Hematopoietic multipotent progenitor cell treated with erythropoietin and hydrocortisone succinate and interleukin-3 and kit ligand, for 6 days (in vitro differentiated cells): ENCODE measurements at places on chromosomes 5 and 9.
A peak's percentile ranks its signal among the peaks of the same experiment; 100 is the strongest.

GRCh38 chr9:98781588-98782383 is 14.6 kb downstream of the ANKS6 start:
- no peak for DNase-seq

DNA sequence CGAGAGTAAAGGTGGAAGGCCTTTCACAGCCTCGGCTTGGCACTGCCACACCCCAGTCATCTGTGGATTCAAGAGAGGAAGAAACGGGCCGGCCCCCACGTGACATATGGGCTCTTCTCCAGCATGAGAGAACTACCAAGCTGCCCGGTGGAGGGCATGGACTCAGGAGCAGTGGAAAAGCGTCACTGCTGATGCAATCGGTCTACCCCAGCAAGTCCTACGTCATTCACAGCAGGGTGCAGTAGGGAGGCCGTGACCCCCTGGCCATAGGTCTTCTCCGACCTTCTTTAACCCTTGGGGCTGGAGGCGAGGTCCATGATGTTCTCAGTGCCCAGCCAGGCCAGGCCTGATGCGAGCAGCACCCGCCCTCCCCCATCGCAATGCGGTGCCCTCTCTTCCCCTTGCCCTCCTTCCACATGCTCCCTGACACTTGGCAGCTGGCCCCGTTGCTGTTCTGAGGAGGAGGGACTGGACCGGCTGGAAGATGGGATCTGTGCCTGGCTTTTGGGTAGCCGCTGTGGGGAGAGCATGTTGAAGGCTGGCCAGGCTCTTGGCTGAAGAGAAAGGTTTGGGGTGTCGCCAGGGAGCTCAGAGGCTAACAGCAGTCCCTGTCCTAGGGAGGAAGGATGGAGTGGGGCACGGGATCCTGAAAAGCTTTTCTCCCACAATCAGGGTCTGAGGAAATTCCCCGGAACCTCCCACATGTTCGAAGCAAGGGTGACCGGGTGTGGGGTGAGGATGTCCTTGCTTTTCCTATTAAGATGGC is 89.8 kb downstream of the LIFR start:
- DNase-seq = no peak

DNA sequence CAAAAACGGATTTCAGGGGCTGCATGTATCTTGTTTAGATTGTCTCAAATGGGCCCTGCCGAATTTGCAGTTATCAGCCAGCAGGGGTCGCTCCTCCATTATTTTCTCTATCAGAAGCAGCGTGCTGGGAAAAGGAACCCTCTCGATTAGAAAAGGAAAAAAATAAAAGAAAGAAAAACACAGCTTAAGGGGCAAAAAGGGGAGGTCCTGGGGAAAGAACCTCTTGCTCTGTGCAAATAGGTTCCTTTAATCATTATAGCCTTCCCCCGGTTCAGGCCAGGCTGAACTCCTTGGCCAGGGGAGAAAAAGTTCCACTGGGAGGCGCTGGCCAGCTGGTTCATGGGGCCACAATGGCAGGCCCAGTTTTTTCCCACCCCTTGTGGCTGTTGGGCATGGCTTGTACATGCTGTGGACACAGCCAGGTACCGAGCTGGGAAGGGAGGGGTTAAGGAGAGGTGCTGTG is 25.0 kb upstream of the CAPSL start:
- peak; percentile 47 for DNase-seq

DNA sequence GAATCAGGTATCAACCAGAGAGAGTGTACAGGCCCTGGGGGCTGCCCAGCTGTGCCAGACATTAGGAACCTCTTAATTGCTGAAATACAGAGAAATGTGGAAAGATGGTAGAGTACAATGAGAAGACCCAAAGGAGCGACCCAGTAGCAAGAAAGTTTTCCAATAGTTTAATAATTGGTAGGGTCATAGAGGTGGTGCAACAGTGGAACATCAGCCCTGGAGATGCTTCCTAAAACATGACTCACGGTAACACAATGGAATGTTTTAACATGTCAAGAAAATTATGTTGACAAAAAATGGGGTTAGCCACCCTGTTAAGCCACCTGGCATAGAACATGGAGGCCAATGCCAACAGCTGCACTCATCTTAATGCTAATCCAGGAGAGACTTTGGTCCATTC is 284.1 kb downstream of the ELAVL2 start:
- no peak for DNase-seq

DNA sequence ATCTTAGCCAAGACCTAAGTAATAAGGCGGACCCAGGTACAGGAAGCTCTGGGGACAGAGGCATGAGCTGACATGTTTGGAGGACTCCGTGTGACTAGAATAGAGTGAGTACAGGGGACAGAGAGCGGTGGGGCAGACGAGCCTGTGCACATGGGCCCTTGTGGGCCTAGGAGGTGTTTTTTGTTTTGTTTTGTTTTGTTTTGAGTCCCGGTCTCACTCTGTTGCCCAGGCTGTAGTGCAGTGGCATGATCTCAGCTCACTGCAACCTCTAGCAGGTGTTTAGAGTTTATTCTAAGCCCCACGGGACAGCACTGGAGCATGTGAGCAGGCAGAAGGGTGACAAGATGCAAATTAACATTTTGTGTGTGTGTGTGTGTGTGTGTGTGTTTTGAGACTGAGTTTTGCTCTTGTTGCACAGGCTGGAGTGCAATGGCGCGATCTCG is 3.1 kb upstream of the EEIG1 start:
- no peak for DNase-seq

DNA sequence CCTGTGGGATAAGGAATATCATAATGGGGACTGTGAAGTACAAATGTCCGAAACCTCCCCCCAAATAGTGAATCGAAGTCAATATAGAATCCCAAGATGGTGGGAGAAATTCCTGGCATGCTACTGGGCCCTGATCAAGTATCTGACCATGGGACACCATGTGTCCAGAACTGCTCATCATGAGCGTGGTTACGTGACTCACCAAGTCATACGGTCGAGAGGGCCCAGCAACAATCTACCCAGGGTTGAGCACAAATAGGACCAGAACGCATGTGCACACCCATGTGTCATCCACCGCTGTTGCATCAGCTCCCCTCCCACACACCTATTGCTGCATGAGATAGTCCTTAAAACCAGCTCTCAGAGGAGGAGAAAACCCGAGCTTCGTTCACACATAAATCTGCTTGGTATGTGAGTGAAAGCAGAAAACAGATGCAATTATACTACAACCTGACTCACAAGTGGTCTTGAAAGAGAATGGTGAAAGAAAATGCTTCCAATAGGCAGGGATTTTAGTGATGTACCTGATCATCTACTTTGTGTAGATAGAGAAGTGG is 353.2 kb downstream of the CWC27 start:
- DNase-seq = no peak

GRCh38 chr5:67530609-67531255 is 334.1 kb upstream of the CD180 start:
- no peak for DNase-seq

DNA sequence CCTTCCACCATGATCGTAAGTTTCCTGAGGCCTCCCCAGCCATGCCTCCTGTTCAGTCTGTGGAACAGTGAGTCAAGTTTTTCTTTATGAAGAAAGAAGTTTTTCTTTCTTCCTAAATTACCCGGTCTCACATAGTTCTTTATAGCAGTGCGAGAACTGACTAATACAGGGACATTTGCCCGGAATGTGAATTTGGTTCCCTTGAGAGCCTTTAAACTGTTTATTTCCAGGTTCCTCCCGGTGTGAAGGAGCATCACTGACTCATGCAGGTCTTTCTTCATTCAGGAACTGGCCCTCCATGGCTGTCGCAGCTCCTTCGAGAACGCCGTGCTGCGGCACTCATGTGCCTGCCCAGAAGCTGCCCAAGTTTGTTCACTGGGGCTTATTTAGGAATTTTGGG is 87.7 kb downstream of the PTCH1 start:
- no peak for DNase-seq

DNA sequence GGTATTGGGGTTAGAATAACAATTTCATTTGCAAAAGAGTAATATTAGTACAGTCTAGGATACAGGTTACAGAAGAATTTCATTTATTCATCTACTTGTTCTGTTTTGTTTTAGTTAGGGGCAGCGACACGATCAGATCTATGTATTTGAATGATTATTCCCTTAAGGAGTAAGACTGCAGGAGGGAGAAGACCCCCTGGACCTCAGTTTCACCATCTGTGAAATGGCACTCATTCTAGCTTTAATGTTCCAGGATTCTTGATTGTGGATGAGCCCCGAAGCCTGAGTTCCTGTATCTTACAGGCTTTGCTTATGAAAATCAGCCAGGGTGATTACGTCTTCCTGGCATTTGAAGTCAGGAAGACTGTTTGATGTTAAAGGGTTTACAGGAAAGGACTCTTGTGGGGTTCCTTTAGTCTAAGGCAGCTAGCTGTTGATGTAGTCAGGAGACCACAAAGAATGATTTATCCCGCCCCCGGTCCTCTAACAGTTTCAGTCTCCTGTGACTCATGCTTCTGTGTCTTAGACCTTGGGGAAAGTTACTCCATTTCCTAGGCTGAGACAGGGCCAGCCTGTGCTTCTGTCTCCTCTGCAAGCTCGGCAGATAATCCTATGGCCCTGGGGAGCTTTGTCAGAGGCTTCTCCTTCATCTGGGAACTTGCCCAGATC is 11.5 kb downstream of the SMIM3 start:
- peak; percentile 69 for DNase-seq

- DNase-seq = no peak
Measured at GRCh38 chr5:171956314-171956713, 50.1 kb downstream of the FBXW11 start.

GRCh38 chr9:33254211-33254610 is 10.3 kb downstream of the BAG1 start:
- no peak for DNase-seq

DNA sequence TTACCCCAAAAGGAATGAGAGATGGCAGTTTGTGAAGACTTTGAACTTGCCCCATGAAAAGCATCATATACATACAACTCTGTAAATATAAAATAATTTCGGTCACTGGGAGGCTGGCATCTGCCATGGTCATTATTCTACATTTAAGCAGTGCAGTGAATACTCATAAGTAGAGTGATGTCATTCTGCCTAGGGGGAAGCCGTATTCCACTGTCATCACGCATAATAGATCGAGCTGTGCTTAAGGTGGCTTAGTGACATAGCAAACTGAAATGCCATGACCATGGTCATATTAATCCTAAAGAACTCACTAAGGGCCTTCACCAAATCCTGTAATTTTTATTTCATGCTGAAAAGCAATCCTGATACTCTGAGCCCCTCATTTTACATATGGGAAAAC is 42.4 kb upstream of the NR4A3 start:
- no peak for DNase-seq

DNA sequence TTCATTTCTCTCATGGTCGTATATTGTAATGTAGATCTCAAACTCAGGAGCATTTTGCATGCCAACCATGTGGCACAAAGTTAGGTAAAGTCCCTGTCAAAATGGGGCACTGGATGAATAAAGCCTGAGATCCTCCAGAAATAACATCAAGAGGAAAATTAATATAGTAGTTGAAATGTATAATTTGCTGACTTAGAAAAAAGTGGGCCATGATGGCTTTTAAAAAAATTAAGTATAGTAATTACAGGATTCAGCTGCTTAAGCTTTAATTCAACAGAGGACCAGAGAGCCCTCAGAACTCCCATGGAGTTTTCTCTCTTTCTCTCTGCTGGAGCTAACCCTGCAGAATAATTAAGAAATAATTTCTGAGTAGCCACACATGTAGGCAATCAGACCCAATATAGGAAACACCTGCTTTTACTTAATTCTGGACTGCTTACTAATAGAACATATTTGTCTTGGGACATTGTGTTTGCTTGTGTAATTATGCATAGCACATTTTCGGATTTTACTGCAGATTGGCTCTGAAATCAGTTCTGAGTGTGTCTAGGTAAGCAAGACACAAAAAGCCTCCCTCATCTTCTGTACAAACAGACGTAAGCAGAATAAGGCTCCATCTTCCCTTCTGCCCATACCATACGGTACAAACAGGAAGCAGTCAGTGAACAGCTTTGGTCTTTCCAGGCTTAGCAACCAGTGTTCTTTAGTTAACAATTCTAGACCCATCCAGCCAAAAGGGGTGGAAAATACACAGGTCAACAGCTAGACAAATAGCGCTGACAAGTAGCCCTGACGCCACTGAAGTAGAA is 26.5 kb upstream of the PCSK1 start:
- DNase-seq = no peak
